ENCODE measurements at places on chromosomes 6 and 20.

DNA sequence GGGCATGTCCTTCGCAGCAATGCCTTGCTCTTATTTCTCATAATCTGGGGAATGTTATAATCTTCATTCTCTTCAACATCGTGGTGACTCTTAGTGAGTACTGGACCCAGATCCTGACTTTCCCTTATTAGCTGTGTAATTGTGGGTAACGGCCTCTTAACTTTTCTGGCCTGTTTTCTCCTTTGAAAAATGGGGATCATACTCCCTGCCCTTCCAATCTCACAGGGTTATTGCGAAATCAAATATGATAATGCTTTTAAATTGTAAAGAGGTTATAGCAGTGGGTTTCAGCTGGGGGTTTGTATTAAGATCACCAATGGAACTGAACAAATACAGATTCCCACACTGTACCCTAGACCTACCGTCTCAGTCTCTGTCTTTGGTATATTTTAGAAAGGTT lies 77.1 kb downstream of the CTNNBL1 start:
- DNase-seq = no peak

DNA sequence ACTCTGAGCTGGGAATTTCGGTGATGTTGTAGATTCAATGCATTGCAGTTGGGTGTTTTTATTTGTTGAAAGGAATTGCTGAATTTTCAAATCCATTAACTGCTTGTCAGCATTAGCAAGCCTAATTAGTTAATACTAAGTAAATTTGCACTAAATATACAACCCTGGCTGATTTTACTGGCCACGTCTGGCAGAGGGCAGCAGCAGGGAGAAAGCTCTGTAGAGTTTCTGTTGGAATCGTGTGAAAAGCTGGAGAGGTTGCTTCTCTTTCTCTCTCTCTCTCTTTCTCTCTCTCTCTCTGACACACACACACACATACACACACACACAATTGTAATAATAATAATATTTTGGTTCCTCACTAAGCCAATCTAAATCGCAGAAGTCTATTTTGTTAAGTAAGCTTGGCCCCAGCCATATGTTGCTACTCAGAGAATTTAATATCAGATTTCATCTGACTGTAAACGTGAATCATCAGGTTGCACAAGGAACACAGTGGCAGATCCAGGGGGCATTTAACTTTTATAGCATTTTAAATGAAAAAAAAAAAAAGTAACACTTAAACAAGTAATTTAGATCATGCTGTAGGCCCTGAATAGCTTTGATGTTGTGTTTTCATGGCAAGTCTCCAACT lies 289.5 kb downstream of the ESR1 start:
- DNase-seq = no peak

DNA sequence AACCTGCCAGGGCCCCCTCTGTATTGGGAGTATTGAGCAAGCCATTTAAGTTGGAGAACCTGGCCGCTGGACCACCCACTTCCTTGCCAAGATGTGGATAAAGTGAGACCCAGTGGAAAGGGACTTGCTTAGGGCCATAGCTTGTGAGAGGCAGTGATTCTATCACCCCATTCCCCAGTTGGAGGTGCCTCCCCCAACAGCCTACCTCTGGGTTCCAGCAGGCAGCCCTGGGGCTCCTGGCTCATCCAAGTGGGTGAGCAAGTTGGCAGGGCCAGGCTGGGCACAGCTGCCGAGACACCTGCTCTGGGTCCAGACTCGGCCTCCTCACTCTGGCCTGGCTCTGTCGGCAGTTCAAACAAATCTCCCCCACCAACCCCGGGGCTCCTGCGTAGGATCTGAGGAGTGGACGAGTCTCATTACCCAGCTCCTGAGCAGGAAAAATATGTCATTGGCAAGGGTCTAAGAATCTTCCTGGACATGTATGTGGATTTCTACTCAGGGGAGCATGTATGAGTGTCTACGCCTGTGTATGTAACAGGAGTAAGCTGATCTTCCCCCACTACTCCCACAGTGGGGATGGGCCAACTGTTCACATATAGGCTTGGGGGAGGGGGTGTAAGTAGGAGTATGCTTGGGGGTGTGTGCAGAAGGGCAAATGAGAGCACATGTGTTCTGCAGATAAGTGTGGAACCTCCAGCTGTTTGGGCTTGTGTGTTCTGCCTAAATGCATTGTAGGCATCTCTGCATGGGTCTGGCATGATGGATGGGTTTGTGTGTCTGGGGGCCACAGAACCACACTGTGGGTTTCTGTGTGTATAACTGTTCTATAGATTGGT lies 1.9 kb downstream of the ID1 start:
- no peak for DNase-seq

DNA sequence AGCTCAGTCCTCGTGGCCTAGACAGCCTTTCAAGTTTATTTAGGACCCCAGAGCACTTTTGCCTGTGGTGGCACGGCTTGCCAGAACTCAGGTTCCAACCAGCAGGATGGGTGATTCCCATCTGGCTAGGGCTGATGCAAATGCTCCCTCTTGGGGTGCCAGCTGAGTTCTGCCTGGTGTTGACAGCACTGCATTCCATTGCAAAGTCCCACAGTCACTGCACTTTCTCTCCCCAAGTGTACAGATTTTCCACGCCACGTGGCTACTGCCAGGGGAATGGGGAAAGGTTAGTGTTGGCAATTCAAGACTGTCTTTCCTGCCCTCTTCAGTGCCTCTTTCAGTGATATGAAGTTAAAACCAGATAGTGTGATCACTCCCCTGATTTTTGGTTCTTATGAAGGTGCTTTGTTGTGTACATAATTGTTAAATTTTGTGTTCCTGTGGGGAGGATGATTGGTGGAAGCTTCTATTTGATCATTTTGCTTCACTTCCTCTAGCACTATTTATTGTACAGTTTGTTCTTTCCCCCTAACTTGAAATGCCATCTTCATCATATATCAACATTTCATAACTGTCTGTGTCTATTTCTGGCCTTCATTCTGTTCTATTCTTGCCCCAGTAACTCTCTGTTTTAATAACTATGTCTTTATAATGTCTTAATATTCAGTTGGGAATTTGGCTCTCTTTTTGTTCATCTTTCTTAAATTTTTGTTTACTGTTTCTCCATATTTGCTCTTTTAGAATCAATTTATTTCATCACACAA lies 86.2 kb downstream of the CFAP61 start:
- no peak for DNase-seq

- DNase-seq = no peak
These were observed 113.2 kb downstream of the FNDC1 start for GRCh38 chr6:159282421-159282820.

All from activated CD4-positive, alpha-beta T cell treated with anti-CD3 and anti-CD28 coated beads, Interleukin-2, amount 50 U/mL, for 4 hours (primary cell).